ENCODE measurements at places on chromosomes 6 and 20.

DNA sequence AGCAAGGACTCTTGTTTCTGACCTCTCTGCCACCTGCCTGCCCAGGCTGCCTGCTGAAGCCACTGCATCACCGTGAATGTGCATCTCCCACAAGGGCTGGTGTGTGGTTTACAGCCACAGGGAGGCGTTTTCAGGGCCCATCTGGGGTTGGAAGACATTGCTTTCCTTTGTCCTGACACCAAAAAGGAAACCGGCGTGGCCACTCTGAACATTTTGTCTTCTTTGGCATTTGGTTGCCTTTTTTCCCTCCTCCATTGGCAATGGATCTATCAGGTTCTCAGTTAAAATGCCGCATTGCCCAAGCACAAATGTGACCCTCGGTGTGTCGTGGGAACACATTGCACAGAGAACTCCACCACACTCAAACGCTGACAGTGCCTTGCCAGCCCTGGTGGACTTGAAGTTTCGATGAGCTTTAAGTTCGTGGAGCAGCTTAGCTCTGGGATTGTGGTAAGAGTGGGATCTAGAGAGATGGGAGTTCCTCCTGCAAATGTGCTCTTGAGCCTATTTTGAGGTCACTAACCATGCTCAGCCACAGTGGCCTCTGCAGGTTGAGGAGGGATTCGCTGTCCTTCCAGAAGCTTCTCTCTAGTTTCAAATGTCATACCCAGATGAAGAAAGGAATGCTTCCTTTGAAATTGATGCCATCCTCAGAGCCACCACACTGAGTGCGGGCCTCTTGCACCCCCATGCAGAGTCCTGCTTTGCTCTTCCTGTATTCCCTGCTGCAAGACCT is 14.8 kb upstream of the PCK1 start:
- no peak for DNase-seq

DNA sequence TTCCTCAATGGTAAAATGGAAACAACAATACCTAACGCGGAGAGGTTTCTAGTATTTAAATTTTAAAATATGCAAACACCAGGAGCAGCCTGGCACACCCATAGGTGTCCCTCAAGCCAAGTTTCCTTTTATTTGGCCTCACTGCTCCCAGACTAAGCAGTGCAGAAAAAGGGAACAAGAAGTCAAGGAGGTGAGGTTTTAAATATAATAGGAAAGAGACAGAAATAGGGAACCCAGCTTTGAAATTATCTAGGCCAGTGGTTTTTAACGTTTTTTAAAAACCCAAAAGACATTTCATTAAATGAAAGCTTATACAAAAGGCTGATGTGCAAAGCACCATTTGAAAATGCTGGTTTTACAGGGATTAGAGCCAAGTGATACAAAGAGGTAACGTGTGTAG is 109.6 kb downstream of the SLC22A3 start:
- DNase-seq: no peak

DNA sequence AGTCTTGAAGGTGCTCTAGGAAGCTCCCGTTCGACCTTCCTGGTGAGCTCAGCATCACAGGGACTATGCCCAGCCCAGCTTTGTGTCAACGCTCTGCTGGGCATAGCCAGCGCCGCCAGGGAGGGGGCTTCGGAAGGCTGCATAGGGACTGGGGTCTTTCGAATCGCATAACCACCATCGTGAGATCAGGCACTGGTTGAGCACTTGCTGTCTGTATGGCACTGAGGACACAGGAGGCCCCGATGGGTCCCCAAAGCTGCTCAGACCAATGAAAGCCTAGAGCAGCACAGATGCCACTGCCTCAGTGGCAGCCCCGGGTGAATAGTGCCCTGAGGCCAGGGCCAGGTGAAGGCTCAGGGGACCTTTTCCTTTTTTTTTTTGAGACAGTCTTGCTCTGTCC is 96.7 kb downstream of the TAF4 start:
- DNase-seq: no peak

DNA sequence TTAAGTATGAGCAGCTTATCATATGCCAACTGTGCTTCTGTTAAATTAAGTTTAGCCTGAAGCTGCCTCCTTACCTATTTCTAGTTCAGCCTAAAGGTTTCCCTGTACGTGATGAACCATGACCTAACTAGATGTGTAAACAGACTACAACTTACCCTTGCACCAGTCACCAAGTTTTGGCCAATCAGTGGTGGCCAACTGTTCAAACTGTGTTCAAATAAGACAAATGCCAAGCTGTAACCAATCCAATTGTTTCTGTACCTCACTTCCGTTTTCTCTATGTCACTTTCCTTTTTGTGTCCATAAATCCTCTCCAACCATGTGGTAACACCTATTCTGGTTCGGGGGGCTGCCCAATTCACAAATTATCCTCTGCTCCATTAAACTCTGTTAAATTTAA is 6.0 kb upstream of the SLC2A10 start:
- no peak for DNase-seq

GRCh38 chr20:48006036-48006833 is 221.0 kb upstream of the SULF2 start:
- no peak for DNase-seq

DNA sequence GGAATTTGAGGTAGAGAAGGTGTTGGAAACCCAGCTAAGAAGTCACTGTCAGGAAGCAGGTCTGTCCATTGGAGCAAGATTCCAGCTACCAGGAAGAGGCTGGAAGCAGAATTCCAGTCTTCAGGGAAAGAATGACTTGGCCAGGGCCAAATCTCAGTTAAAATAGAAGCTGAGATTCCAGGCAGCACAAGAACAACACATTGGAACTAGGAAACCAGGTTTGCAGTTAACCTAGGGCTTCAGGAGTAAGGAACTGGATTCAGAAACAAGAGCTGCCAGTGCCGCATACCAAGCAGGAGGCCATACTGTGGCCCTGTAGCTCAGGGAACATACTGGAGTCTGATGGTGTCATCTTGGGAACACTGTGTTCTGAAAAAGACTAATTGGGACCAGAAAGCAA is 73.7 kb upstream of the FUCA2 start:
- DNase-seq: no peak

DNA sequence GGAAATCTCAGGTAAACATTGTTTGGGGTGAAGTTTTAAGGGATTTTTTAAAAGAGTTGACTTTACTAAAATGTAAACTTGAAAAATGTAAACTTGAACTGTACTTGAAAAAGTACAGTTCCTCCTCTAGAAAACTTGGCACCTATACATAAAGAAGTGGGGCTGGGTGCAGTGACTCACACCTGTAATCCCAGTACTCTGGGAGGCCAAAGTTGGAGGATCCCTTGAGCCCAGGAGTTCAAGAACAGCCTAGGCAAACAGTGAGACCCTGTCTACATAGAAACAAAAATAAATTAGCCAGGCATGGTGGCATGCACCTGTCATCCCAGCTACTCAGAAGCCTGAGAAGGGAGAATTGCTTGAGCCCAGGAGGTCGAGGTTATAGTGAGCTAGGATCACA is 7.2 kb downstream of the BTBD9 start:
- DNase-seq: no peak

- no peak for DNase-seq
Measured at GRCh38 chr20:36094497-36094896, 60.0 kb upstream of the EPB41L1 start.

DNA sequence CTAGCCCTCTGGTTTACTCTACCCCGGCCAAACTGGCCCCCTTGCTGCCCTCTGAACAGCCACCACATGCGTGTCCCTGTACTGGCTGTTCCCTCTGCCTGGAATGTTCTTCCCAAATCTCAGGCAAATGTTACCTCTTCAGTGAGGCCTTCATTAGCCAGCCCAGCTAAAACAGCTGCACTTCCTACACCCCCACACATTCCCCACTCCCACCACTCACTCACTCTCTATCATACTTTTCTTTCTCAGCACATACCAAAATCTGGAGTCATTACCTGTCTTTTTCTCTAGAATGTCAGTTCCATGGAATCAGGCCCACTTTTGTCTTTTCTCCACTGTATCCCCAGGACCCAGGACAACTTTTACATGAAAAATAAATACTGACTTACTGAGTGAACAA is 401.2 kb upstream of the SULF2 start:
- DNase-seq: no peak

DNA sequence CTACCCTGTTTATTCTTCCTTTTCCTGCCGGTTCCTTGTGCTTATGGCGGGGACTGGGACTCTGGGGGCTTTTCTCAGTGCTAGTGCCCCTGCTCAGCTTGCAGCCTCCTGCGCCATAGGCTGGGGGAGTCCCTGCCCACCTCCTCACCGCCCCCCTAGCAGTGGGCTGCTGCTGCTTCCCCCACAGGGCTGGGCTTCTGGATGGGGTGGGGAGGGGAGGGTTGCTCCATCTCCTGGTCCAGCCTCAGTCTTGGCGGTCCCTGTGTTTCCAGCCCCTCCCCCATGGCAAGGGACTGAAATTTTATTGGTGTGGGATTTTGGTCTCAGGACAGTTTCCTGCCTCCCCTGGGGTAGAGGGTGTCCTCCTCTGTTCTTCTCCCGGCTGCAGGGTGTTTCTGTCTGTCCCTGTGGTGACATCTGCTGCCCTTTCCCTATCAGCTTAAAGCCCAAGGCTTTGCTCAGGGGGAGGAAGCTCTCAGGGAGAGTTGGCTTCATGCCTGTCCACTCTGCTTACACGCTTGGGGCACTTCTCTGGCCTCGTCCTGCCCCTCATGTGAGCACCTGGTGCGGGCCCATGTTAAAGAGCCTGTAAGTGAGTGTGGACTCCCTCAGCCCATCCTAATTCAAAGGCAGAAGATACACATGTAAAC is 100.6 kb downstream of the HIVEP1 start:
- no peak for DNase-seq

All from SIG-M5 (cell line).